Peyer's patch (tissue), 4 donors: ENCODE measurements at places on chromosomes 3 and 15. TPM values are rescaled to one million over a fixed set of nuclear protein-coding genes. Genes with fewer than 3 reads are reported as not detected.

The CLDN16 gene
- not detected for total RNA-seq

The PARP15 gene
- 109 TPM for total RNA-seq

The LMCD1 gene
- 1.6 TPM for total RNA-seq

The EMC7 gene
- total RNA-seq: 29.8 TPM

The DPPA4 gene
- total RNA-seq: not detected

The ZNF662 gene
- total RNA-seq: 8.9 TPM

The CNTN3 gene
- 5.8 TPM for total RNA-seq

The CD96 gene
- total RNA-seq: 11.6 TPM

The SLC28A1 gene
- total RNA-seq: 67.6 TPM

The GOLGA8G gene
- not detected for total RNA-seq

The KCNH8 gene
- 4.1 TPM for total RNA-seq

The TRPM1 gene
- total RNA-seq: not detected

The BMF gene
- 27.4 TPM for total RNA-seq

The CCRL2 gene
- 16.0 TPM for total RNA-seq

The PPM1L gene
- 17.8 TPM for total RNA-seq

The SLC22A14 gene
- not detected for total RNA-seq

The CDHR4 gene
- total RNA-seq: not detected
